ENCODE measurements at places on chromosomes 5 and 9. TPM values are rescaled to one million over a fixed set of nuclear protein-coding genes. Genes with fewer than 3 reads are reported as not detected.

The WWC1 gene
- 0.49 TPM for total RNA-seq

DNA sequence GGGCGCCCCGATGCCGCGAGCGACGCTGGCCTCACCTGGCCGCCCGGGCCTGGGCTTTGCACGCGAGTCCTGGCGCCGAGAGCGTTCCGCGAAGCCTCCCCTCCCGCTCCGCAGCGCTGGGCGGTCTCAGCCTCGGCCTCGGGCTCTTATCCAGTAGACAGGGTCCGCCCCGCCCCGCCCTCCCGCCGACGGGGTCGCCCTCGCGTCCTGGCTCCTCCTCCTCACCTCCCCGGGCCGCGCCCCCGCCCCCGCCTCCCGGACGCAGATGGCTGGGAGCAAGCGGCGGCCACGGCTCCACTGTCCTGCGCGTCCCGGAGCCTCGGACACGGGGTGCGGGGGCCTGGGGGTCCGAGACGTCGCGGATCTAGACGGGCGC is at the start of gene SLC6A3:
SLC6A3 (minus strand) TSS at position 128 of the 376 bp plus-strand sequence. CDS start 2,243 bp downstream, outside the sequence.
- no peaks in the 10 kb centered on the region for H3K27me3 ChIP-seq
- H3K36me3 ChIP-seq, result no peaks in the 10 kb centered on the region
- H3K4me3 ChIP-seq, result no peak within 1 kb of the TSS
- peak; percentile 79 for DNase-seq
- H3K4me1 ChIP-seq, result no peaks in the 10 kb centered on the region

DNA sequence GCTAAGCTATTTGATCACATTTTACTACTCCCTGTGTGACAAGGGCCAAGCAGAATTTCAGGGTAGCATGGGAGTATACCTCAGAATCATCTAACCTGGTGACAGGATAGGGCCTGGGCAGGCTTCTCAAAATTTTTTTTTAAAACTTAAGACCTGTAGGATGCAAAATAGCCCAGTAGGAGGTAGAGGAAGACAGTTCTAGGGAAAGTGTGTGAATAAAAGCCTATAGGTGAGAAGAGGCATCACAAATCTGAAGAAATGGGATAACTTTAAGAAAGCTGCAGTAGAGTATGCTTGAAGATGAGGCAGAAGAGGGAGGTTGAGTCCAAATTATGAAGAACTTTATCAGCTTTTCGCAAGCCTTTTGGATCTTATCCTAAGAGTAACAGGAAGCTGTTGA is 32.3 kb downstream of the CNTRL start:
- H3K4me1 ChIP-seq, result no peaks in the 10 kb centered on the region
- no peak overlapping the region for H3K27ac ChIP-seq
- H3K27me3 ChIP-seq, result no peaks in the 10 kb centered on the region
- no peak for DNase-seq

DNA sequence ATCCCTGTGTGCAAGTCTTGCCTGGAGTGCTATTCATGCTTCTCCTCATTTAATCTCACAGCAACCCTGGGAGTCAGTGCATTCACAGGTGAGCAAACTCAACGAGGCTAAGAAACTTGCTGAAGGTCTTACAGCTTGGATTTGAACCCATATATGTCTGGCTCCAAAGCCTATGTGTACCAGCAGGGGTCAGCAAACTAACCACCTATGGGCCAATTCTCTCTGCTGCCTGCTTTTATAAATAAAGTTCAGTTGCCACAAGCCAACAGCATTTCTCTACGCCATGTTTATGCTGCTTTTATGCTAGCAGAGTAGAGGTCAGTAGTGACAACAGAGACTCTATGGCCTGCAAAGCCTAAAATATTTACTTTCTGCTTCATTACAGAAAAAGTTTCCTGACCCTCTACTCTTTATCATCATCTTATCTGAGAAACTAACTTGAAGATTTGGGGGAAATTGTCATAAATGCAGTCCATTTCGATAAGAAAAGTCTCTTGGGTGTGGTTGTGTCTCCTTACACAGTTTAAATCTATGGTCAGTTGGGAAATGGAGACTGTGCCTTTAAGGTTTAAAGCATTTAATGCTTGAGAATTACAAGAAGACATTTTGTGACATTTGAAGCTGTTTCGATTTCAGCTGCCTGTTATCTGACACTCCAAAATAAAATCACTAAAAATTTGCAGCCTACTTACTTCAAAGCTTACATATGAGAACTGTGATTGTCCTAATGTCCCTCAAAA is 137.7 kb downstream of the PRELID2 start:
- DNase-seq, result no peak
- H3K4me3 ChIP-seq, result no peak overlapping the region
- H3K27ac ChIP-seq, result no peak overlapping the region

DNA sequence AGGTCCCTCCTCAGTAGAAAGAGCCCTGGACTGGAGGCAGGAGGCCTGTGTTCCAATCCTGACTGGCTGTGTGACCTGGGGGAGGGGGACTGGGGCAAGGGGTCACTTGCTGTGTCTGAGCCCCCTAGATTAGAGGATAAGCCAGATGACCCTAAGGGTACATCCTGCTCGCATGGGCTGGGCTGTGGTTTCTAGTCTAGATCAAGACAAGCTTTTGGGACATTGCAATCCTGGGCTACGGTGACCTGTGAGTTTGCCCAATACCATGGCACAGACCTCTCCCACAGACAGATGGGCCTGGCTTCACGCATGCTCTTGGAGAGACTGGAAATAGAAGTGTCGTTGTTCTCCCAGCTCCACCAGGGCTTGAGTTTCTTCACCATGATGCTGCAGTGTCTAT is 27.0 kb downstream of the NDUFA8 start:
- no peak overlapping the region for H3K27ac ChIP-seq
- no peak for DNase-seq

- no peaks in the 10 kb centered on the region for H3K36me3 ChIP-seq
- H3K4me1 ChIP-seq, result no peaks in the 10 kb centered on the region
- no peak overlapping the region for H3K27ac ChIP-seq
- no peak overlapping the region for H3K4me3 ChIP-seq
- no peak for DNase-seq
Measured at GRCh38 chr9:16337322-16338029, 533.0 kb downstream of the BNC2 start.

DNA sequence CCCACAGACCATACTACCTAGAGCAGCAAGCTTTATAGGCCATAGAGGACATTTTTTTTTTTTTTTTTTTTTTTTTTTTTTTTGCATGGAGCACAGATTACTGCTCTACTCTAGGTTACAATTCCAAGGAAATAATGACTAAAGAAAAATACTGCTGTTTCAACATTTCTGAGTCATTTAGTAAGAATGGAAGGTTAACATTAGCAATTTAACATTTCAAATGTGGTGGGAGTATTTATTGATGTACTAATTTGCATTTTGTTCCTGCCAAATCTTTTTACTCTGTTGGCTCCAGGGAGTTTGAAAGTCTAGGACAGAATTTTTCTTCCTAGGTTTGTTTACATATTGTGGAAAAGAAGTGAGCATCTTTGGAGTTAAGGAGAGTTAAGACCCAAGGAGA is 142.1 kb upstream of the CCDC152 start:
- H3K4me3 ChIP-seq, result no peak overlapping the region
- no peak overlapping the region for H3K27ac ChIP-seq
- H3K4me1 ChIP-seq, result no peaks in the 10 kb centered on the region

DNA sequence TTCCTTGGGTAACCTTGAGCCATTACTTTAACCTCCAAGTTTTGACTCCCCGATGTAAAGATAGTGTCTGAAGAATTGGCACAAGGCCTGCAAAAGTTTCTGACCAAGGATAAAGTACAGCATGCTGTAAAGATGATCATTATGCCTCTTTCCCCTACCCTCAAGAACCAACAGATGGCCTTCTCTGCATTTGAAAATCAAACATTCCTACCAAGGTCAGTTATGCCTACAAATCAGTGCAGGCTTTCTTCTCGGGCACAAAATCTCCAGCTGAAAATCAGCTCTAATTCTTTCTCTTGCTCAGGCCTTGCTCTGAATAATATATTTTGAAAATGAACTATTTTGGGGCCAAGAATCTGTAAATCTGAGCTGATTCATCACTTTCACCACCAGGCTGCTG is 59.7 kb downstream of the PPP2R2B start:
- no peaks in the 10 kb centered on the region for H3K36me3 ChIP-seq
- DNase-seq, result no peak
- no peak overlapping the region for H3K27ac ChIP-seq
- H3K4me1 ChIP-seq, result peaks cover 9% of the 10 kb centered on the region

DNA sequence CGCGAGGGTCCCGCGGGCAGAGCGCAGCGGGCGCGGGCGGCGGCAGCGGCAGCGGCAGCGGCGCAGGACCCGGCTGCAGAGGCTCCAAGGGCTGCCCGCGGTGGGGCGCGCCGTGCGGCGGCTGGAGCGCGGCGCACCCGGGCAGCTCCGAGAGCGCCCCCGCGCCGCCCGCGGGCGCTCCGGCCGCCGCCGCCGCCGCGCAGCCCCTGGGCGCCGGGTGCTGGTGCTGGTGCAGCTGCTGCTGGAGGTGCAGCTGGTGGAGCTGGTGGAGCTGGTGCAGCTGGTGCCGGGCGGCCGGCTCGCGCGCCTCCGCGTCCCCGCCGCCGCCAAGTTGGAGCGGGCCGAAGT is 644 bp downstream of the IER5L start:
- H3K27ac ChIP-seq, result peak overlapping the region; percentile 61
- H3K36me3 ChIP-seq, result no peaks in the 10 kb centered on the region
- H3K27me3 ChIP-seq, result no peaks in the 10 kb centered on the region
- H3K4me3 ChIP-seq, result peak overlapping the region; percentile 97

GRCh38 chr9:91246846-91247245 is 114.9 kb downstream of the AUH start:
- no peaks in the 10 kb centered on the region for H3K27me3 ChIP-seq
- no peak overlapping the region for H3K4me3 ChIP-seq
- no peaks in the 10 kb centered on the region for H3K4me1 ChIP-seq
- H3K27ac ChIP-seq, result no peak overlapping the region
- no peak for DNase-seq

The ZNG1F gene
- 4.0 TPM for total RNA-seq

GRCh38 chr9:76115396-76115795 is 224.9 kb downstream of the PCSK5 start:
- H3K27me3 ChIP-seq, result no peaks in the 10 kb centered on the region
- DNase-seq, result no peak
- no peaks in the 10 kb centered on the region for H3K36me3 ChIP-seq
- H3K4me1 ChIP-seq, result peaks cover 14% of the 10 kb centered on the region

The SPATA31A3 gene
- total RNA-seq, result not detected

The SPATA31E1 gene
- total RNA-seq, result not detected

The LHFPL2 gene
- total RNA-seq, result 38.6 TPM

DNA sequence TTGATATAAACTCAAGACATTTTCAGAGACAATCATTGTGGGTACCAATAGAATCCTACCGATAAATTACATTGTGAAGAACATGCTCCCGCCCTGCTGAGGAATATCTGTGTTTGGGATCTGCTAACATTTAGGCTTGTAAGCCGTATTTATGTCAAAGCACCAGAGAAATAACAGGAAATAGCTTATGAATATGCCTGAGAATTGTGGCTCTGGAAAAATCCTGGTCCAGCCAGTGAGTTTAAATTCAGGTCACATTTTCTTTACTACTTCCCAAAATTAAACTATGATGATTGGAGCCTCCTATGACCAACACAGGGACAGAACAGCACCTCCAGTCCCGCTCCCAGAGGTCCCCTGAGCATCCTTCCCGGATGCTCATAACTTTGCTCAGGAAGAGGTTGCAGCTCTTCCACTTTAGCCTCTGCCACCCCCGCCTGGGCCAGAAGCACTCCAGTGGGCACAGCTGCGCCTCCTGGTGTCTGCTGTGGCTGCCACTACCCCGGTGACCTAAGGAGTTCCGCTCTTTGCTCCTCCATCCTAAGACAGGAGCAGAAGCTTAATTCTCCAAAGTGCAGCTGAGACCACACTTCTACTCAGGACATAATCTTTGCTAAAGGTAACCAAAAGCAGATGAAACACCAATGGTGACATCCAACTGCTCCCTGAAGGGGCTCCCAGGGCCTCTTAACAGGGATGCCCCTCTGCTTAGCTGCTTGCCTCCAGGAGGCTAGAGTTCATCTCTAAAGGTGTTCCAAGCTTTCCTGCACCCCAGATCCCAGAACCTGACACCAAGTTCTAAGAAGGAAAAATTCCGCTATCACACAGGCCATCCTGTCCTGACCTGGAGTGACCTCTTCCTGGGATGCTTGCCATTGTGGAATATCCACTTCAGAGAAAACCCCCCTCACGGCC is 58.8 kb downstream of the SLC1A1 start:
- no peaks in the 10 kb centered on the region for H3K4me1 ChIP-seq
- H3K27ac ChIP-seq, result no peak overlapping the region
- H3K27me3 ChIP-seq, result no peaks in the 10 kb centered on the region
- DNase-seq, result no peak

Data from aorta (tissue), 5 donors.